Fibroblast of skin of abdomen (primary cell): ENCODE measurements at places on chromosomes 4 and X.

GRCh38 chr4:81522711-81523110 lies 51.0 kb upstream of the RASGEF1B start:
- DNase-seq: no peak

DNA sequence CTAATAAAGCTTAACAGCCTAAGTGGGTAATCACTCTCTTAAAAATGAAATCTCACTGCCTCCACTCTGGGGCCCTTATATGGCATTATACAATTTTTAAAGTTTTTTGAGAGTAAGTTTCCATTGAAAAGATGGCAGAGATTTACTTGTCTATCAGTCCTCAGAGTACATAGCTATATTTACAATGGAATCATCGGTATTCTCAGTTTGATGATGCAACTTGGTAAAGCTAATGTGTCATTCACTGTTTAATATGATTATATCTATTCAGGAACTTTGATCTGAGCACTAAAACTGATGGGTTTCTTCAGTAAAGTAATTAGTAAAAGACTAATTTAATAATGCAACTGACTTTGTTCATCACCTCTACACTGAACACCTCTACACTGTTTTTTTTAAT lies 51.6 kb downstream of the CT47B1 start:
- DNase-seq: peak; percentile 31

- no peak for DNase-seq
Measured at GRCh38 chrX:74578137-74578536, 36.3 kb downstream of the RLIM start.

DNA sequence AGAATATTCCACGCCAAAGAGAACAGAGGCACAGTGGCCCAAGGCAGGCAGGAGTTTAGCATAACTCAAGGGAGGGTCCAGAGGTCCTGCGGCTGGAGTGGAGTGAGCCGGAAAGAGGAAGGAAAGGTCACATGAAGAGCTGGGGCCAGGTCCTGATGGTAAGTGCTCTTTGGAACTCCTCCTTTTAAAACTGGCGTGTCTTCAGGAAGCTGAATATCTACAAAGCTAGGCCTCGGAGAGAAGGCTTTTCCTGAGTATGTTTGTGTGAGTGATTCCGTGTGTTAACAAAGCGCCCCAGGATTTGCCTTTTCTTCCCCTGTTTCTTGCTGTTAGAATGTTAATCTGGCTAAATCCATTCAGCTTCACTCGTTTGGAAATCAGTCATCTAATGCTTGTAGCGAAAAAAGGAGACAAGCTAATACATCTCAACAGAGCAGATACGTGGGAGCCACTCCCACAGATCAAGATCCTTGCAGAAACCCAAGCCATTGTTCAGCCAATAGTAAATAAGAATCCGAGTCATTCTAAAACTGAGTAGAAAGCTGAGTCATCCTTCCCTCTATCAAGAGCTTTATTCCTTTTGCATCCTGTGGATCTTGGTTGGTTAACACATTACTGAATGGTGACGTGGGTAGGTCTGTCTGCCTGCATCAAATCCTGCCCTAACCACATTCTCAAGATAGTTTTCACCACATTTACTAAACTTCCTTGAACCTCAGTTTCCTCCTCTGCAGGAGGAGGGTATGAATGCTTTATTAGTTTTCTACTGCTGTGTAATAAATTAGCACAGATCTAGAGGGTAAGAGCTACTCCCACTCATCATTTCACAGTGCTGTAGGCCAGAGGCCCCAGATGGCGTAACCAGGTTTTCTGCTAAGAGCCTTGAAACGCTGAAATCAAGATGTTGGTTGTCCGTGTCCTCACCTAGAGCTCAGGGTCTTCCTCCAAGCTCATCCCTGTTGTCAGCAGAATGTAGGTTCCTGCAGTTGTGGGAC lies 43.2 kb upstream of the RBM47 start:
- peak; percentile 99 for DNase-seq

GRCh38 chr4:169443748-169444147 lies 168.6 kb downstream of the NEK1 start:
- no peak for DNase-seq

DNA sequence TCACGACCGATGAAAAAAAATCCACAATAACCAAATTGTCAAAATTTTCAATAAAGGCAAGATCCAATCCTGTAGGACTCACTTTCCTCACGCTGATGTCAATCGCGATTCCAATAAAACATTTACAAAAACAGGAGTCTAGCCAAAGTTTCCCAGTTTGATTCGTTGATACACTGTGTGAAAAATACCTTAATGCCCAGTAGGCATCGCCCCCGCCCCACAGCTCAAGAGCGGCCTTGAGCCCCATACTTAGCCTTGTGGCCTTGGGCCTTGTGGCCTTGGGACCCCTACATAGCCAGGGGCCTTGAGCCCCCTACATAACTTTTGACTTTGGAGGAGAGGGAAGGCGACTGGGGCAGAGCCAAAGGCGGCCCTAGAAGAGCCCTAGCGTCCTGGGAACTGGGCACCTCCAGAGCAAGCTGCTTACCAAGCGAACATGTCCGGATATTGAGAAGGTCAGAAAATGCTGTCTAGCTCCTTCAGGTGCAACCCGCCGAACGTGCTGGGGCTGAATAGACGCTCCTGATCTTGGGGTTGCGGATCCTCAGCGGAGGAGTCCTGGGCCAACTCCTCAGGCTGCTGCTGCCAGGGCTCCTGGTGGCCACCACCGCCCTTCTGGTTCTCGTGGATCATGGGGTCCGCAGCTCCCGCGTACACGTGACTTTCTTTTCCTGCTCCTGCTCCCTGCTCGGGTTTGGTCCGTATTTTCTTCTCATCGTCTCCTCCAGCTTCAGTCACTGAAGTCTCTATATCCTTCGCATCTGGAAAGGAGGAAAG lies 62.9 kb downstream of the RHOXF2B start:
- no peak for DNase-seq

DNA sequence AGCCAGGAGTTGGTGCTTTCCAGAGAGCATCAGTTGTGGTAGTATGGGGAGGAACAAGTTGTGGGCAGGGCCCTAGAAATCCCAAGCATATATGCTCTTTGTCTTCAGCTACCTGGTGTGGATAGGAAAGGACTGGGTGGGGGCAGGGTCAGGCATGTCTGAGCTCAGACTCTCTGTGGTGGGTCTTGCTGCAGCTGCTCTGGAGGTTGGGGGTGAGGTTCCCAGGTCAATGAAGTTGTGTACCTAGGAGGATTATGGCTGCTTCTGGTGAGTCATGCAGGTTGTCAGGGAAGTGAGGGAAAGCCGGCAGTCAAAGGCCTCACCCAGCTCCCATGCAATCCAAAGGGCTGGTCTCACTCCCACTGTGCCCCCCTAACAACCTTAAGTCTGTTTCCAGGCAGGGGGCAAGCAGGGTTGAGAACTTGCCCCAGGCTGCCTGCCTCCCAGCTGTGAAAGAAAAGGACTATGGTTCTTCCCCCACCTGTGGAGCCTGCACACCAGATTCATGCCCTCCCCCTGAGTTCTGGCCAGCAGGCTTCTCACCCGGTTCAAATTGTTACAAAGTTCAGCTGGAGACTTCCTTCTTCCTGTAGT lies 30.4 kb upstream of the QRFPR start:
- no peak for DNase-seq

- DNase-seq: no peak
Measured at GRCh38 chr4:25654971-25655963, at the start of gene SLC34A2. SLC34A2 (plus strand) TSS chr4:25655851; CDS start chr4:25662501, 6,650 bp downstream.

DNA sequence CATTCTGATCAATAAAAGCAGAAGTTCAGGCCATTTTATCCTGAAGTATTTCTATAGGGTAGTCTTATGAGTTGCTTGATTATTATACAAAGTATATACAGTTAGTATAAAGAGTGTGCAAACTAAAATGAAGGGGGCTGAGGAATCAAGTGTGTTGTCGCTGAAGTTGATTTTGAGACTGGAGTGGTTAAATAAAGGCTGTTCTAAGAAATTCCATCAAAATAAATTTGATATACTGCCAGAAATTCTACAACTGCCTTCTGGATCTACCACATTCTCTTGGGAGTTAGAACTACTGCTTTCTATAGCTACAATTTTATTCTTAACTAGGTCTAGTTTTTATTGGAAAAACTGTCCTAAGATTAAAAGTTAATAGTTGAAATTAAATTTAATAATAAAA lies 12.4 kb downstream of the EDNRA start:
- peak; percentile 19 for DNase-seq

- no peak for DNase-seq
Measured at GRCh38 chrX:69045616-69046345, 119.5 kb downstream of the PJA1 start.

GRCh38 chr4:169677150-169677748 lies 56.9 kb downstream of the CLCN3 start:
- no peak for DNase-seq

DNA sequence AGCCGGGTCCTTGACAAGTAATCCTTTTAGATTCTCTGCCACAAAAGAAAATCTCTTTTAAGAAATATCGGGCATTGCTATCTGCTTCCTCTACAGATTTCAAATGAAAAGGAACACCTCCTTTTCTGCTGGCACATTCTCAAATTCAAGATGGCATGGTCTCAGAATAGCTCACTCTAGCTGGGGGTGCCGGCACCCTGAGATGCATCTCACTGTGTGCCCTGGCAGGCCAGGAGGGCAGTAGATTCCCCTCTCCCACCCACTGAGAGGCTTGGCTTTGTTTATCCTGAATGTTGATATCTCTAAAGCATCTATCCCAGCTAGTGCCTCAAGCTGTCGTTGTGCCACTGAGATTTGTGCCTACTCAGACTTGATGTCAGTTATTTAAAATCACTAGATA lies 319.5 kb downstream of the ARHGAP10 start:
- no peak for DNase-seq

DNA sequence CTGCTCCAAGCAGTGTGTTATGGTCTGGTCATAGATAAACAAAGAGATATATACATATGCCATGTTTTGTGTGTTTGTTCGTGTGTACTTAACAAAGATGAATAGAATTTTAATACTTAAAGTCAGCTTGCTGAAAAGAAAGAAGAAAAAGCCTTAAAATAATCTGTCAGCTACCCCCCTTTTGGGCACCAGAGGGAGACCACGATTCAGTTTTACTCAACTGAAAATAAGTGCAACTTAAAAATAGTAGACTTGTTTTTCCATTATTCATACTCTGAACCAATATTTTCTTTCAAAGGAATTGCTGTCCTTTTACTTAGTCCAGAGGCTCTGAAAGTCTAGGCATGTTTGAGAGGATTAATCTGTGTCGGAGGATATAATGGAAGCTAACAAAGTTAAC lies 181.7 kb upstream of the AGTR2 start:
- DNase-seq: no peak

DNA sequence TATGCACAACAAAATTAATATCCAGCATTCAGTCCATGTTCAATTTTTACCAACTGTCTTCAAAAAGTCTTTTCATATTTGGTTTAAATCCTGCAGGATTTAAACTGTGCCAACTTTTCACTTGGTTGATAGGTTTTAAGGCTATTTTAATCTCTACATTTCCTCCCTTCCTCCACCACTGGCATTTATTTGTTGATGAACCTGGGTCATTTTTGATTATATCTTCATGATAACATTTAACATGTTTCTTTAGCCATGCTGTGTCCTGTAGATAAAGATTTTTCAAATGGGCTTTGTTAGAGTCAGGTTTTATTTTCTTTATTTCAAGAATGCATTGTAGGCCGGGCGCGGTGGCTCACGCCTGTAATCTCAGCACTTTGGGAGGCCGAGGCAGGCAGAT lies 216.4 kb downstream of the ARHGAP10 start:
- DNase-seq: no peak

- peak; percentile 4 for DNase-seq
Measured at GRCh38 chr4:175891851-175892250, 79.8 kb upstream of the GPM6A start.

GRCh38 chr4:1226144-1226481 lies 22.8 kb downstream of the CTBP1 start:
- DNase-seq: no peak

GRCh38 chr4:37981425-37981824 lies 21.2 kb downstream of the PTTG2 start:
- no peak for DNase-seq

DNA sequence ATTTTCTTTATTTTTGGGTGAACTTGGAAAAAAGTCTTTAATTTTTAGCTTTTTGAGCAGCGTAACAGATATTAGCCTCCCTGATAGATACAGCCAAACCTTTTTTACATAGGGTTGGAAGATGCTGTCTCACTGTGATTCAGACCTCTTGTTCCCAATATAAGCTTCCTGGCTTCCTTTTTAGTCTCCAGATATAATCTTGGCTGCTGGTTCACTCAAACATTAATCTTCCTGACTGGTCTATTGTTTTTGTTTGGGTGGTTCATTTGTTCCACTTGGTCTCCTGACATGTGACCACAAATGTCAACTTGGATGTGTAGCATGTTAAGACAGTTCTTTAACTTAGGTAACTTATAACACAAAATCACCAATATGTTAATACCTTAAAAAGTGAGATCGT lies 23.0 kb downstream of the RPA4 start:
- no peak for DNase-seq

DNA sequence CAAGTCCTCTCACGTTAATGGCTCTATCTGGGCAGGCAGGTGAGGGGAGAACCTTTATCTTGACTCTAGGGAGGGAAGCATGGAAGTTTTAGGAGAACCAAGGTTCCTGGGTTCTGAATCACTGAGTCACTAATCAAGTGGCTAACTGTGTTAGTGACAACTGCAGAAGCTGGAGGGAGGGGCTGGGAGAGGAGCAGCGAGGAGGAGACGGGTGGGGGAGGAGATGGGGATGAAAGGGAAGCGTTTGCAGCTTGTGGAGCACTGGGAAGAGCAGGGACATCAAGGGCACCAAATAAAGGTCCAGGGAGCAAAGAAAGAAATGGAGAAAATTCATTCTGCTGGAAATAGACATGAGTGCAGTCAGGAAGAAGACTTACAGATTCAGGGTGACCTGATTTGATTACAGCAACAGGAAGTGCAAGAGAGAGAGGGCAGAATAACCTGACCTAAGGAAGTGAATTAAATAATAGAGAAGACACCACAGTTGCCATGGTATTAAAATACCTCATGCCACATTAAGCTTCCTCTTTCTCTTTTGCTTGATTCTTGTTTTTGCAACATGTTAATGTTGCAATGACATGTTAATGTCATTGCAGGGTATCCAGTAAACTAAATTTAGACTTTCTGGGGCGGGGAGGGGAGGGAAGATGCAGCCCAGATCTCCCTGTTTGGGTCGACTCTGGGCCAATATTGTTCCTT lies 4.5 kb upstream of the SETD7 start:
- no peak for DNase-seq

DNA sequence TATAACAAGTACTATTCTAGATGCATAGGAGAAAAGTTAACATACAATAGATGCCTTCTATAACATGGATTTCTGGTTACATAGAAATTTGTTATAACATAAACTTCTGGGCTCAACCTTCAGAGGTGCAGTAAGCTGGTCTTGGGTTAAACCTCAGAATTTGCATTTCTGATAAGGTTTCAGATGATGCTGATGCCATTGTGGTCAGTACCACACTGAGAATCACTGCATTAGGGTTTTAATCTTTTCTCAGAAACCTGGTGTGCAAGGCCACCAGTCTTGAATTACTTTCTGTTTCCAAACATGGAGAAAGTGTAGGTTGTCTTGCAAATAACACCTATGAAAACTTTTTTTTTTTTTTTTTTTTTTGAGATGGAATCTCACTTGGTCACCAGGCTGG lies 146.2 kb downstream of the SPOCK3 start:
- no peak for DNase-seq
